Large intestine (tissue), 12 donors: ENCODE measurements at places on chromosomes 4 and X. TPM values are rescaled to one million over a fixed set of nuclear protein-coding genes. Genes with fewer than 3 reads are reported as not detected.

DNA sequence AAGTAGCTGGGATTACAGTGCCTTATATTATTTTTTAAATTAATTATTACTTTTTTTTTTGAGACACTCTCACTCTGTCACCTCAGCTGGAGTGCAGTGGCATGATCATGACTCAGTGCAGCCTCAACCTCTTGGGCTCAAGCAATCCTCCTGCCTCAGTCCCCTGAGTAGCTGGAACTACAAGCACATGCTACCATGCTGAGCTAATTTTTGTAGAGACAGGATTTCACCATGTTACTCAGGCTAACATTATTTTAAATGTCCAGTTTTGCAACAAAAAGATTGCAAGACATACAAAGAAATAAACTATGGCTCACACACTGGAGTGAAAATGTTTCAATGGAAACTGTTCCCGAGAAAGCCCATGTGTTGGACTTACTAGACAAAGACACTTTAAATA is 59.2 kb downstream of the MND1 start:
- DNase-seq = no peak

- no peak for DNase-seq
These were observed 1947.6 kb upstream of the IGFBP7 start for GRCh38 chr4:59057804-59058203.

- DNase-seq = no peak
These were observed 7.0 kb upstream of the ATP6AP2 start for GRCh38 chrX:40573763-40574162.

DNA sequence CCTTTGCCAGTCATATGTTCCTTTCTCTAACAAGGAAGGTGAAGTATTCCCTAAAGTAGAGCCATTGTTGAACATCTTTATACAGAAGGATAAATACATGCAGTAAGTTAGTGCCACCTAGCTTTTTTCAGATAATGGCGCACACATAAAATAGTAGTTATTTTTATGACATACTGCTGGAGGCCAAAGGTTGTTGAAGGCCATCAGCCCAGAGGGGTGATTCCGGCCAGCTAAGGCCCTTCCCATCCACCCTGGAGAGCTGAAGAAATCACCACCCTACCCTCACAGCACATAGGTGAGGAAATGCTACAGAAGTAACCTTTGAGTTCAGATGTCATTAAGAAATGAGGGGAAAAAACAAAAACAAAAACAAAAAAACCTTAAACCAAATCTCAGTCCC is 102.2 kb upstream of the MAP3K15 start:
- peak; percentile 4 for DNase-seq

- no peak for DNase-seq
These were observed 77.1 kb upstream of the WDR17 start for GRCh38 chr4:175988511-175988910.

DNA sequence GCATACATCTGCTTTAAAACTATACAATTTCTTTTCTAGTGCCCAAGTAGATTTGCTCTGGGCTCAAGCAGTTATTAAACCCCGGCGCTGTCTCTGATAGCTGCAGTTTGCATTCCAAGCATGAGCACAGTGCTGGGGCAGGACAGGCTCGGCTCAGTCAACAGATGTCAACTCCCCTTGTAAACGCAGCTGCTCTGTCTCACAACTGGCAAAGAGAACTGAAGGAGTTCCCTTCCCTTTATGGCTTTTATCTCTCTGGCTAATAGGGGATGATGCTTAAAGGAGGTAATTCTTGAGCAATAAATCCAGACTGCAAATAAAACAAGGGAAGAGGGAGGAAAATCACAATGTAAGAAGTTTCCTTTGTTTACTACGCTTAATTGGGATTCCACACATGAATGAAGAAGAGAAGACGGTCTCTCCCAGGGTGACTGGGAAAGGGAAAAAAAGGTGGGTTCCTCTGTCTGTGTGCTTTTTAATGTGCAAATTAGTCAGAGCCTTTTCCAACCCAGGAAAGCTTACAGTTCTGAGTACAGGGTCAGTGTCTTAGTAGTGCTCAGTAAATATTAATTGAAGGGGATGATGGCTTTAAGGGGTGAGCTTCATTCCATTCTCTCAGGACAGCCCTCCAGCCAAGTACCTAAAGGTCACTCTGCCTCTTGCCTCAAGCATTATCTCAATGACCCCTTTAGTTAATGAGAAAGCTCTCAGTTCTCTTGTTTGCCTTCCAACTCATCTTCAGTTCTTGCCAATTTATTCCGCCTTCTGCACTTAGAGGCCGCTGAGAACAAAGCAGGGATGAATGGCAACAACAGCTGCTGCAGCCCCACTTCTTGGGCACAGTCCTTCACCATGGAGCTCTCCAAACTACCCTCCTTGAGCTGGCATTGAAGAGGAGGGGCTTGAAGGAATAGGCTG is 155.7 kb upstream of the JADE1 start:
- DNase-seq = peak; percentile 94

- DNase-seq = no peak
These were observed 55.3 kb downstream of the MANBA start for GRCh38 chr4:102705391-102705935.

GRCh38 chr4:32485956-32486355 is 1765.8 kb downstream of the PCDH7 start:
- no peak for DNase-seq

DNA sequence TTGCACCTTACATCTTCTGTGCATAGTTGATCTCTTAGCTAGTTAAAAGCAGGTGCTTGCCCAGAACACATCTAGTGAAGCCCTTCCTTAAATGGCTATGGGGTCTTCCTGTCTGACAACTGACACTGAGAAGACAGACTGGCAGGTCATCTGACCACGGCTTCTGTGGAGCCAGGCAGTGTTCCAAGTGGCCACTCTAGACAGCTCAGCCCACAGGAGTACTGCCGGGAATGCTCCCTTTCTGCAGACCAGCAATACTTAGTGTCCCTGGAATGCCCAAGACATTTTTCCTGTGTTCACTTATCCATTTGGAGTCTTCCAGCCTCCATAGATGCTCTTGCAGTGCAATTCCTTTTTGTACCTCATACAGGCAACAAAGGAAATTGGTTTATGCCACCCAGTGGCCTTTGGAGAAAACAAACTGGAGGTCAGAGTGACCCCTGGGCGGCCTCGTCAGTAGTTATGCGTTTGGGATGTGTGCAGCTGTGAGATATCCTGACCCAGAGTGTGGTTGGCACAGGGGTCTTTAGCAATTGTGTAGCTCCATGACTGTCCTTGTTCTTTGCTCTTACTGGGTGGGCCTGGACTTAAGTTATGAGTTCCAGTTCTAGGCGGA is 335.5 kb downstream of the ARHGAP10 start:
- DNase-seq = no peak

DNA sequence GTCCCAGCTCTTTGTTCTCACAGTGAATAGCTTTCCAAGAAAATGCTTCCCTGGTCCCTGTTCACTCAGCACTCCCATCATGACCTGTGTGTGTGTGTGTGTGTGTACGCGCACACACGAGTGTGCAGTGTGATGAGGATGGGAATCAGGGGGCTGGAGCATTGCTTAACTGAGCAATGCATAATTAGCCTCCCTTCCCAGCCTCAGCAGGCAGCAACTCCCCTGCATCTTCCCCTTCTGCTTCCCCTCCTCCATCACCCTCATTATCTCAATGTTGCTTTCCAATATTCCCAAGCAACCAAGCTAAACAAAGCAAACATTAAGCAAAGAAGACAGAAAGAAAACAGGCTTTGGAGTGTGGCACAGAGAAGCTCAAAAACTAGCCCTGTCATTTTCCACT is 137.0 kb downstream of the RBM47 start:
- DNase-seq = peak; percentile 51

- peak; percentile 91 for DNase-seq
These were observed 55.3 kb downstream of the ZFYVE28 start for GRCh38 chr4:2363056-2363721.

DNA sequence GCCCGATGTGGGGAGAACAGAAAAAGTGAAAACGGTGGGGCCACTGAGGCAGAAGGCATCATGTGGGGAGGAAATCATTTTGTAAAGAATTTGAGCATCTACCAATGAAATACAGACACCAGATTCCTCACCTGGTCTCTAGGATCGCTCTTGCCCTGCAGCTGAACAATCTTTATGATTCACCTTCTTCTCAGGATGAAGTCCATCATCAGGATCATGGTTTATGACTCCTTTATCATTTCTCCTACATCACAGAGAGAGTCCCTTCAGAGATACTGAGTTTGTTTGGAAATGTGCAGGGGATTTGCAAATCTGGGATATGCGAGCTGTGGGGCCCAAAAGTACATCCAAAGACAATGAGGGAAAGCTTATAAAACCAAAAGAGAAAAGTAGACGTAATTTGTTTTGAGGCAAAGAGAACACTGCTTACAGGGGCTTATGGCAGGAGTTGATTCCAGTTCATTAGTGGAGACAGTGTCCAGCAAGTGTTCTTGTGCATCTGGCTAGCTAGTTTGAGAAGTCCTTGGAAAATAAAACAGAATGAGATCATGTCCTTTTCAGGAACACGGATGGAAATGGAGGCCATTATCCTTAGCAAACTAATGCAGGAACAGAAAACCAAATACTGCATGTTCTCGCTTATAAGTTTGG is 15.3 kb upstream of the ANXA5 start:
- DNase-seq = no peak

DNA sequence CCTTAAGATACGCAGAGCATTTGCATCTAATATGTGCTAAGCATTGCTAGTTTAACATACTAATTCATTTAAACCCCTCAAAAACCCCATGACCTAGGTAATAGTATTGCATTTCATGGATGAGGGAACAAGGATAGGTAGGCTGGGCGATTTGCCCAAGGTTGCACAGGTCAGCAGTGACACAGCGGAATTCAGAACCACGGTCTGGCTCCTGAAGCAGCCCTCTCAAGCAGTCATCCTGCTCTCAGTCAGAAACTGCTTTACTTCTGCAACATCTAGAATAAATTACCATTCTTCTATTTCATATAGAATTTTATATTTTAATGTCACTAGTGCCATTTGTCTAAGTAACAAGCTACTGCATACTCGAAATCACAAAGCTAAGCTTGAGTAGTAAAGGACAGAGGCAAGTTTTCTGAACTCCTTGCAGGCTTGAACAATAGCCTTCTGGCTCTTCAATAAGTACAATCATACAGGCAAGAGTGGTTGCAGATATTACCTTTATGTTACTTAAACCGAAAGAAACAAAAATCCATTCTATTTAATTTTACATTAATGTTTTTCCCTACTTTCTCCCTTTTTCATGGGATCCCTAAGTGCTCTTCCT is 555 bp upstream of the SPP1 start:
- no peak for DNase-seq

- DNase-seq = no peak
These were observed 66.5 kb downstream of the CHIC2 start for GRCh38 chr4:53997898-53998297.

GRCh38 chr4:5798946-5799345 is 87.9 kb downstream of the EVC start:
- no peak for DNase-seq

- no peak for DNase-seq
These were observed 30.3 kb downstream of the AMMECR1 start for GRCh38 chrX:110287605-110288004.

GRCh38 chr4:164779811-164780216 is 25.9 kb downstream of the SMIM31 start:
- no peak for DNase-seq

- no peak for DNase-seq
These were observed 43.6 kb downstream of the RAPGEF2 start for GRCh38 chr4:159146488-159146887.

DNA sequence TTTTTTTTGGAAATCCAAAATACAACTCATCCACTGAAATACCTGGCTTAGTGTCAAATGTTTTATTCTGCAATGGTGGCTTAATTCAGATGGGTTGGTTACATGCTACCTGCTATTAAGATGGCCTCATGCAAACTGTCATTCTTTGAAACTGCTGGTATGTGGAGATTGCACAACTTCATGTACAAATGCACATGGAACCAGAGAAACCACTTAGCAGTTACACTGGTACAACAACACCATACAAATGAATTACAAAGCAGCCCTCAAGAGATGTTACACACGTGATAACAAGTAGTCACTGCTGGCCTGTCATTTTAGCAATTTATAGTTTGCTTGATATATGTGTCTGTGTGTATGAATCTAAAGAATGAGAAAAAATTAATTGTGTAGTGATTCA is 84.6 kb upstream of the STS start:
- DNase-seq = no peak

DNA sequence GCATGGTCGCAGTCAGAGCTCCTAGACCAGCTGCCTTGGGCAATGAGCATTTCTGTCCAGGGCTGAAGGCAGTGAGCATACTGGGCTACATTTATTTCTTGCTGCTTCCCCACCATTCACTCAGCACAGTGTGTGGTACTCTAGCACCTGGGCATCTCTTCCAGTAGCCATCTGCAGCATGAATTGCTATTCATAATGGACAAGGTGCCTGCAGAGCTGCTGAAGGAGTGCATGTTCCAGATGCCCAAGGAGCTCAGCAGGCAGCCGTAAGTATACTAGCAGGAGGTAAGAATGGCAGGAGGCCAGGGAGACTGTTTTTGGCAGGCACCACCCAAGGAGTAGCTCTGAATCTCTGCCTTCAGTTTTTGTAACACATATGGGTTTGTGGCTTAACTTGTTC is 110.4 kb upstream of the RXFP1 start:
- no peak for DNase-seq

GRCh38 chr4:42865572-42866189 is 26.8 kb upstream of the GRXCR1 start:
- DNase-seq = peak; percentile 12

DNA sequence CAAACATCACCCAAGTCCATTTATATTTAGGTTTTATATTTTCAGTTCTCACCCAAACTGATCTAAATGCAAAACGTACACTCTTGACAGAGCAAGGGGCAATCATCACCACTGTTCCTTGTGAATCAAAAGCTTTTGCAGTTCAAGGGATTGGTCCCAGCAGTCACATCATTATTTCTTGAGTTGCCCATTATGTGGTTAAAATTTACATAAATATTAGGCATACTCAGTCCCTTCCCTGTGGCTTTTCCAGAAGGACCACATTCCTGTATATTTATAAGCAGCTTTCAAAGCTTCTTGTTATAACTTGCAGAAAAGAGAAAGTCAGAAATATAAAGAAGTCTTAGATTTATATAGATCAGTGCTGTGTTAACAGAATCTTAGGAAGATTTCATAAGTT is 224.4 kb downstream of the CLCN4 start:
- DNase-seq = no peak

- DNase-seq = no peak
These were observed 95.9 kb upstream of the DUSP21 start for GRCh38 chrX:44747969-44748368.

PHOX2B gene
- 16.7 TPM for polyA plus RNA-seq

DCLK2 gene
- 7.1 TPM for polyA plus RNA-seq

HTR2C gene
- not detected for polyA plus RNA-seq

PLK4 gene
- polyA plus RNA-seq = 9.9 TPM

POU4F2 gene
- polyA plus RNA-seq = not detected
